GM12891 (cell line): ENCODE measurements at places on chromosomes 7 and 10.

GRCh38 chr10:118978998-118979350 is 50.5 kb upstream of the NANOS1 start:
- no peak for DNase-seq

GRCh38 chr7:19305698-19306097 is 160.5 kb upstream of the FERD3L start:
- DNase-seq: no peak

GRCh38 chr7:110595694-110596093 is 495.2 kb upstream of the LRRN3 start:
- no peak for DNase-seq

- no peak for DNase-seq
Measured at GRCh38 chr10:133083422-133084100, 4.2 kb upstream of the ADGRA1 start.

DNA sequence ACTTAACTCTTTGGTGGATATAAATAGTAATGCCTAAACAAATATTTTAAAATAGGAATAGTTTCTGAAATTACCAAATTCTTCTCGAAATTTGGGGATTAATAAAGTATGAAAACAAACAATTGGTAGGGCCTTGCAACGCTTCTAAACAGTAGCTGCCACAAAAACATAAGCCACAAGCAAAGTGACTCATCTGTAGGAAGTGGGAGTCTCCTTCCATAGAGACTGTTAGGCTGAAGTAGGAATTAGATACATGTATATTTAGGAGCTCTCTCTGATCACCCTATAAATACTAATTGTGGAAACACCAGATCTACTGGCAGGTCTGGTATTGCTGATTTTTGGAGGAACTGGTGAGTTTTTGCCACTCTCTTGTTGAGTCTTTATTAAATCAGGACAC is 5.7 kb upstream of the LMOD2 start:
- DNase-seq: no peak

GRCh38 chr7:963236-964078 is 9.0 kb upstream of the ADAP1 start:
- peak; percentile 53 for DNase-seq

DNA sequence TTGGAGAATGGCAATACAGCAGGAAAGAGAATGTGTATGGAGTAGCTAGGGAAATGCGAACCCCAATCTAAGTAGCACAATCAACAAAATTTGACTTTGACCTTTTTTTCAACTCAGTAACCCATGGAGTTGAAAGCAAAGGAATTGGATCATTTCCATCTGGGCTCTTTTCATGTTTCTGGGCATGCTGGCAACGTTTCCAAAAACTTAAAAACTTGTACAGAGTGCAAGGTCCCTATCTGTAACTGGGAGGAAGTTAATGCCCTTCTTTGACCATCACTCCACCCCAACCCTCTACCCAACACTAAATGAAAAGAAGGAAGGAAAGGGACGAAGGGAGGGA is 1.3 kb upstream of the HIBADH start:
- DNase-seq: no peak

DNA sequence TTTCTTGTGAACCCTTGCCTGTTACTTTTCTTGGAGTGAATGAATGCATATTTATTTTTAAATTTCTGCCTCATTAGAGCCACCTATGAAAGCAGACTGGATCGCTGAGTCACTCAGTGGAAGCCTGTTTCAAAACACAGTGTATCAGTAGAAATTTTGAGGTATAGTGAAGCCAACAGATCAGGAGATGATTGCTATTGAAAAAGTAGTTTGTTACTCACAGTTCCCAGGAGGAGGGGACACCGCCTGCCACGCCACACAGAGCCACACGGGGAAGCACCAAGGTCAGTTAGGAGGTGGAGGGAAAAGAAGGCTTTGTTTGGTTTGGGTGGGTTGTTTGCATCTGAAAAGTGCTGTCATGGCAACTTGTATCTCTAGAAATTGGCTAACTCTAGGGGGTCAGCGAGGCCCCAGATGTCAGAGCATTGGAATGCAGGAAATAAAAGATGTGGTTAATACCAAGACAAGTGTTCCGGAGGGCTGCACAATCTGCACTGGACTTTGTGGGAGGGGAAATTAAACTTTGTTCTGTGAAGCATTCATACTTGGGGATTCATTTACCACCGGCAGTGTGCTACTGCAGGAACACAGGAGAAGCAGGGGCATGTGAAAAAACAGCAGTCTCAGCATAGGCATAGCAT is 106.4 kb upstream of the SDK1 start:
- no peak for DNase-seq

GRCh38 chr10:62323751-62324150 is 50.4 kb upstream of the ZNF365 start:
- no peak for DNase-seq

GRCh38 chr10:58930500-58930899 is 245.9 kb upstream of the PHYHIPL start:
- no peak for DNase-seq

DNA sequence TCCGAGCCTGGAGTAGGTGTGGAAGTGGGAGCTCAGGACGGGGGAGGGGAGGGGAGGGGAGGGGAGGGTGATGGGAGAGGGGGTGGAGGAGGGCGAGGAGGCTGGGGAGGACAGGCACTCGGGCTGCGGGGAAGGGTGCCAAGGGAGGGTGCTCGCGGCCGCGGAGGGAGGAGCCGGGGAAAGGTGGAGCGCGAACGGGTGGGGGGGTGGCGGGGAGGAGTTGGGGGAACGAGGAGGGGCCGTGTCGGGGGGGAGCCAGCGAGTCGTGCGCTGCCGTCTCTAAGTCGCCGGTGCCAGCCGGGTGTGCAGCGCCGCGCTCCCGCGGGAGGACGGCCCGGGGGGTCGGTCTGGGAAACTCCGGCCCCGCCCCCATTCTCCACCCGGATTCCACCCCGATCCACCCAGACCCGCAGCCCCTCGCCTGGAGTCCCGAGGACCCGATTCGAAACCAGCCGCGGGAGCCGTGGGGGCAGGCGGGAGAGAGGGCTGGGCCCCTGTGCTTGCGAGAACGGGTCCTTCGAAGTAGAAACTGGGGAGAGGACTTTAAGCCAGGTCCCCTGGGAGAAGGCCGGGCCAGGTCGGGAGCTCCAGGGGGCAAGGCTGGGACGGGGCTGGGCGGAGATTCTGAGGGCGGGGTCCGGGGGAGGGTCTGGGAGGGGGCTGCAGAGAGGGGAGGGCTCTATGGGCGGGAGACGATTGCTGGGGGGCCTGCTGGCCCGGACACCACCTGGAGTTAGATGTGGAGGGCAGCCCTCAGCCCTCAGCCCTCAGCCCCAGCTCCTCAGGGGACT is at the start of gene ZNF467:
TSS of gene ZNF467 (minus strand) at position 143 of the 791 bp plus-strand sequence. CDS start 2,556 bp downstream, outside the sequence.
- no peak for DNase-seq

- no peak for DNase-seq
Measured at GRCh38 chr10:91875779-91876178, 33.5 kb downstream of the FGFBP3 start.

GRCh38 chr7:14016950-14017349 is 27.5 kb upstream of the ETV1 start:
- DNase-seq: no peak

GRCh38 chr10:6036861-6037321 is 25.3 kb downstream of the IL2RA start:
- DNase-seq: no peak

- no peak for DNase-seq
Measured at GRCh38 chr7:69739931-69740431, 141.7 kb downstream of the AUTS2 start.

DNA sequence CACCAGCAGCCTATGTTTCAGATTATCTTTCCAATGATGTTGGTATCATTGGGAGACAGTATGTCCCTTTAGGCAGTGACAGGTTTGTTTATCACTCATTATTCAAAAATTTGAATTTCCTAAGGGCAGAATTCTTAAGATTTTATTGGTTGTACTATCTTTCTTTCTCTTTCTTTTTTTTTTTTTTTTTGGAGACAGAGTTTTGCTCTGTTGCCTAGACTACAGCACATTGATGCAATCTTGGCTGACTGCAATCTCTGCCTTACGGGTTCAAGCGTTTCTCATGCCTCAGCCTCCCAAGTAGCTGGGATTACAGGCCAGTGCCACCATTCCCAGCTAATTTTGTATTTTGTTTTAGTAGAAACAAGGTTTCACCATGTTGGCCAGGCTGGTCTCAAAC is 111.2 kb downstream of the PON1 start:
- no peak for DNase-seq

- no peak for DNase-seq
Measured at GRCh38 chr7:1843271-1843861, 173.3 kb downstream of the ELFN1 start.

DNA sequence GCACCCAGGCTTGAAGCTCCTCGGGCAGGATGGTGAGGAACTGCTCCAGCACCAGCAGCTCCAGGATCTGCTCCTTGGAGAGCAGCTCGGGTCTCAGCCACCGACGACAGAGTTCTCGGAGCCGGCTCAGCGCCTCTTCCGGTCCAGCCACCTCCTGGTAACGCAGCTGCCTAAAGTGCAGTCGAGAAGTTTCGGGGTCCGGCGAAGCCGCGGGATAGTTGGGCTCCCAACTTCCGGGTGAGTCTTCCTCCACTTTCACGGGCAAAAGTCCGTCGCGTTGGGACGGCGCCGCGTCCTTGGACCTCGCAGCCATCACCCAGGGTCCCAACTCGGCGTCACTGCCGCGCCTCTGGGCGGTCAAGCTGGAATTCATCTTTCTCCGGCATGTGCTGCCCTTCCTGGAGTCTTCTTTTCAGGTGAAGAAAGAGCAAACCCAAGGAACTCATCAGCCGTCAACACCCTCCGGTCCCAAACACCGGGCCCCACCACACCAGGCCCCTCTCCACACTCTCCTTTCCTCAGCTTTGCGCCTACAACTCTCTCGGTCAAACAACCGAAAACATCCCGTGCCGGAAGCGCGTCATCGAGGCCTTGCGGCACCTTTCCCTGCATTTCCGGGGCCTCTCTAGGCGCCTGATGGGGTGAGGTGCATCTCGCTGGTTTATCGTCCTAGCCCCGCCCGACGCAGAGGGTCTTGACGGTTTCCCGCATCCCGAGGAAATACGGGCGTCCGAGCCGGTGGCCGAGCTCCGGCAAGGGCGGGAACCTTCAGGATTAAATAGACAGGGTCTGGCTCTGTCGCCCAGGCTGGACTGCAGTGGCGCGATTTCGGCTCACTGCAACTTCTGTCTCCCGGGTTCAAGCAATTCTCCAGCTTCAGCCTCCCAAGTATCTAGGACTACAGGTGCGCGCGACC is at the start of gene ZNF394:
TSS of gene ZNF394 (minus strand) at position 561 of the 916 bp plus-strand sequence. CDS start at position 373, 188 bp downstream.
- DNase-seq: peak; percentile 80
